ENCODE measurements at places on chromosomes 4 and X.

GRCh38 chrX:334971-335757, 16.6 kb upstream of the GTPBP6 start:
- no peak for DNase-seq

DNA sequence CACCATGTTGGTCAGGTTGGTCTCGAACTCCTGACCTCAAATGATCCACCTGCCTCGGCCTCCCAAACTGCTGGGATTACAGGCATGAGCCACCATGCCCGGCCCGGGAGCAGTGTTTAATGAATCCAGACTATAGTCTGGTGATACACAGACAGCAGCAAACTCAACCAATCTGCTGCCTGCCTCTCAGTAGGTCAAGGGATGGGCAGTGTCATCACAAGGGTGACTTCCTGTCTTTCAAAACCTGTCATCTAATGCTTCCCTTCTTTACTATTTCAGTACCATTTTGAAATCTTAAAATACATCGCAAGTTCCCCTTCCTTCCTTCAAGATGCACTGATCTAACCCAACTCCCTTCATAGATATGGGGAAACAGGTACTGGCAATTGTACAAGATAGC, 8.4 kb downstream of the RPL39 start:
- no peak for DNase-seq

DNA sequence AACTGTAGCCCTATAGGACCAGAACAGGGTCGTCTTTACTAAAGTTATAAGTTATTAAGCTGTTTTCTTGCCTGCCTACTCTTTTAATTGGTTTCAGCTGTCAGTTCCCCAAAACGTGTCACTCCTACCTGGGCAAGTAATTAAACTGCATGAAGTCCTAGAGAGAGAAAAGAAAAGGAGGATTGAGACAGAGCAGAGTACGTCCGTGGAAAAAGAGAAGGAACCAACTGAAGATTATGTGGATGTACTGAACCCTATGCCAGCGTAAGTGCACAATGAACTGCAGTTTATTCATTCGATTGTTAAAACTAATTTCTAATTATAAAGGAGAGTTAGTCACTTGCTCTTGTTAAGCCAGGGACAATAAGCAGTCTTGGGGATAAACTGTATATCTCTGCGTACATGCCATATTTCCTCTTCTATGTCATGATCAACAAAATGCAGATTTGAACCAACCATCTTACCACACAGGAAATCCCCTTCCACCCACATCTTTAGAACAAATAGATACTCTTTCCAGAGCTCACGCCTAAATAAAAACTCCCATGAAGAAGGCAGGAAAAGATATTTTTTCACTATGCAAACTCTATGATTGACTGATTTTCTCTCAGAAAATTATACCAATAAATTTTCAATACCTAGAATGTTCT, 22.8 kb downstream of the STAP1 start:
- DNase-seq, result no peak

- DNase-seq, result no peak
Observed at GRCh38 chr4:176788971-176789370, 3.8 kb downstream of the VEGFC start.

DNA sequence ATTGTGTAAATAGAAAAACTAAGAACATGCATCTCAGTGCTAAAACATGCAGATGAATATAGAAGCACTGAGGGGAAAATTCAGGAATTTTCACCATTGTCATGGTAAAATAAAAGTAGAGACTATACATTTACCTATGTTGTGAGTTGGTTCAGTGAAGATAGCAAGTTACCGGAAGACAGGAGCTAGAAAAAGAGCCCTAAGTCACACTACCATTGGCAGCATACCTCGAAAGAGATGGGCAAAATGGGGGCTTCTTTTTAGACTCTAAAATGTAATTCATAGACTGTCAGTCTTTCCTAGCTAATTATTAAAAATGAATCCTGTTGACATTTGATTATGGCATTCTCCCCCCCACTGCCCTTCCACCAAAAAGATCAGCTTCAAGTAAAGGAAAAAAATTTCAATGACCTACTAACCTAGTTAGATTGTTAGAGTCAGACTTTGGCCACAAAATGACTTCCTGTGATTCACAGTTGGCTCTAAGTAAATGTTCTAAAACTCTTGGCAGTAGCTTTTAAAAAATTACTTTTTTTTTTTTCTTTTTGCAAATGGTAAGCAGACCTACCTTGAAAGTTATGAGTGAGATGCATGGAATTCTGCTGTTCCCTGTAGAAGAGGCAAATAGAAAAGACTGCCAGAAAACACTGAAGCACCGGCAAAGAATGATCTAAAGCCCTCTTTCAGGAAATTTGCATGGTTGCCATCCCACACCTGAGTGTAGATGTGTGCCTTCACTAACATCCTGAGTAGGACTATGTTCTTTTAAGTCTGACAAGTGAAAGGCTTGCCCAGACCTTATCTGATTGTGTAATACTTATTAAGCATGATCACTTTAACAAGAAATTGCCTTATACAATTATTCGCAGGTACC, 26.4 kb upstream of the ARSJ start:
- DNase-seq, result no peak

DNA sequence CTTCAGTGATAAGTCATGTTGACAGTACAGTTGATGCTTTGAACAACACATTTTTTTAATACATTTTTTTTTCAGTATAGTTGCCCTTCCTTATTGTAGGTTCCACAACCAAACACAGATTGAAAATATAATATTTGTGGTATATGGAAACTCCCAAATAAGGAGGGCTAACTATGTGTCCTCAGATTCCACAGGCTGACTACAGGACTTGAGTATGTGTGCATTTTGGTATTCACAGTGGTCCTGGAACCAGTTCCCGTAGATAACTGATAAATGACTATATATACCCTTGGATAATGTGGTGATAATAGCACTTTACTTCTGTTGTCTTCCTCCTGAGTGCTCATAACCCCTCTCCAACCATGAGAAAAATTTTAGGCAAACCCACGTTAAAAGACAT, 111.6 kb upstream of the NUDT6 start:
- DNase-seq, result no peak

GRCh38 chr4:71526637-71527406, 188.0 kb downstream of the SLC4A4 start:
- no peak for DNase-seq

DNA sequence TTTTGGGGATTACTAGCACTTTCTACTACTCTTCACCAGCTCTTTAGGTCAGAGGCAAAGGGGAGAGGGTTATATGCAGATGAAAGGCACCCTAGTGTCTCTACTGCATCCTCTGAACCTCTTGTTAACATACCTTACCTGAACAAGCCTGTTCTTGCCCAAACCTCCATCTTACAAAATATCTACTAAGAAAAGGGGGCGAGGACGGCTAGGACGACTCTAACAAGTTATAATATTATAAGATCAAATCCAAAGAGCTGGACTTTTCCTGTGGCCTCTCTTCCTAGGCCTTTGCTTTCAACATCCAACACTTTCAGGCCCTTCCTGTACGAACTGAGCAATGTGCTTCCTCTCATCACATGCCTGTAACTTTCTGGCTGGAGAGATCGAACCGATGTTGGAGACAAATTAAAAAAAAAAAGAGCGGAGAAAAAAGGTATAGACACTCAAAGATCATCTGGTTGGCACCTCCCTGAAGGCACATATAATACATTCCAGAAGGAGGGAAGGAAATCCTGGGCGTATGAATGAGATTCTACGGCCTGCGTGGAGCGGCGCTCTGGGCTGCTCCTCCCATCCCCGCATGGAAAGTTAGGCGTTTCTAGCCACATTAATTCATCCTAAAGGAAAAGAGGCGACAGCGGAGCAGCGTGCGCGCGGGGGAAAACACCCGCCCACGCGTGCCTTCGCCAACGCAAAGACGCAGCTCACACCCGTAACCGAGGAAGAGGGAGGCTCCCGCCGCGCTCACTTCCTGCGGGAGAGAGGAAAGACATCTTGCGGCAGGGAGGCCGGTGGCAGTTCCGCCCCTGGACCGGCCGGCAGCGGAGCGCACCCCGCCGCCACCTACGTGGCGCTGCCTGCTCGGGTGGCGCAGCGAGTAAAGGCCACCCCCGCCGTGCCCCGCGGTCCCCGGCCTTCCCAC, 808 bp downstream of the PRDM5 start:
- no peak for DNase-seq

GRCh38 chr4:6352031-6352692, 82.5 kb downstream of the WFS1 start:
- DNase-seq, result no peak

GRCh38 chr4:76657443-76657842, 222.4 kb downstream of the SHROOM3 start:
- DNase-seq, result no peak

GRCh38 chrX:73930300-73930699, 367.3 kb downstream of the CHIC1 start:
- DNase-seq, result no peak

DNA sequence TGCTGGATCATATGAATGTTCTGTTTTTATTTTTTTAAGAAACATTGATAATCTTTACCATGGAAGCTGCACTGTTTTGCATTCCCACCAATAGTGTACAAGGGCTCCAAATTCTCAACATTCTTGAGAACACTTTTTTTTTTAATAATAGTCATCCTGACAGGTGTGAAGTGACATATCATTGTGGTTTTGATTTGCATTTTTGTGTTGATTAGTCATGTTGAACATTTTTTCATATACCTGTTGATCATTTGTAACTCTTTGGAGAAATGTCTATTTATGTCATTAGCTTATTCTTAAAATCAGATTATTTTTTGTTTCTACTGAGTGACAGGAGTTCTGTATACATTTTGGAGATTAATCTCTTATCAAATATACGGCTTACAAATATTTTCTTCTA, 408.5 kb downstream of the GLUD2 start:
- no peak for DNase-seq

- DNase-seq, result no peak
Observed at GRCh38 chrX:124347242-124347641, 879 bp downstream of the SH2D1A start.

DNA sequence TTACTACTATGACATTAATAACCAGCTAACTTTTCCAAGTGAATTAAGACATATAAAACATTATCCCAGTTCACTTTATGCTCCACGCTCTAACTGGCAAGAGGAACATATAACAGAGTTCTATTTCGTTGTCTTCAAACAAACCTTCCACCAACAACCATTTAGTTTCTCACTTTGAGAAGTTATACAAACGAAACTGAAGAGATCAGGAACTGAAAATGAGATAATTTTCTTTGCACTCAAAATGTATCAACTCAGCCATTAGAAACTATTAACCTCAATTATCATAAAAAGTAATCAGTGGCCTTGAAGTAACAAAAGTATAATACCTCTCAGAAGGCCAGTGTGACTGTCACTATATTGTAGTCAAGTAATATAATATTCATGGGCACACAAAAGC, 70.1 kb downstream of the CHM start:
- DNase-seq, result no peak

DNA sequence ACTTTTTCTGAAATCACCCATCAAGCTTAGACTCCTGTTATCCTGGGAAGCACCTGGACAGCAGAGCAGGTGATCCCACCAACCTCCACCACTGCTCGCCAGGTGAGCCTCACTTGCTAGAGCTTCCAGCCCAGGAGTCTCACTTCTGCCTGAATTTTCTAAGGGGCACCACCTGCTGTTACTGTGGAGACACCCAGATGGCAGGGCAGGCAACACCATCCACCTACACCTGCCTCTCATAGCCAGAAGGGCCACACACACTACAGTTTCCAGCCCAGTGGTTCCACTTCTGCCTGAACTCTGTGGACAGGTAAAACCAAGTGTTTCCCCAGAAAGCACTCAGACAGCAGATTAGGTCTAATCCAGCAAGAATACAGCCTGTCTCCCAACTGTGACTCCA, 262.0 kb downstream of the ARAP2 start:
- DNase-seq, result no peak

DNA sequence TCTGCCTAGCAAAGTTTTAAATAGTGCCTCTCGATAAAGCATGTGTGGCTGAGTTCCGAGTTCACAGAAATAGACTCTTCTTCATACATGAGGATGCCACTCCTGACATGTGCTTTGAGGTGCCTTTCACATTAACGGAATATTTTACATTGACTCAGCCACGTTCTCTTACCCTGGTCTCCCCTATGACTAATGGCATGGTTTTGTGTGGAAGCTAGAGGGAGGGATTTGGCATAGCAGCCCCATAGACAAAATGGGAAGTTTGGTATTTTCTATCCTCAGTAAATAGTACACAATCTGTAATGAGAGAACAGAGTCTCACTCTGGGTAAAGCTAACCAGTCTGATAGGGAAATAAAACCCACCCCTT, 68.9 kb downstream of the PCDH19 start:
- no peak for DNase-seq

GRCh38 chrX:139081965-139082364, 370.4 kb upstream of the FGF13 start:
- DNase-seq, result no peak

- DNase-seq, result no peak
Observed at GRCh38 chr4:69896530-69897116, 34.2 kb upstream of the CSN1S1 start.

DNA sequence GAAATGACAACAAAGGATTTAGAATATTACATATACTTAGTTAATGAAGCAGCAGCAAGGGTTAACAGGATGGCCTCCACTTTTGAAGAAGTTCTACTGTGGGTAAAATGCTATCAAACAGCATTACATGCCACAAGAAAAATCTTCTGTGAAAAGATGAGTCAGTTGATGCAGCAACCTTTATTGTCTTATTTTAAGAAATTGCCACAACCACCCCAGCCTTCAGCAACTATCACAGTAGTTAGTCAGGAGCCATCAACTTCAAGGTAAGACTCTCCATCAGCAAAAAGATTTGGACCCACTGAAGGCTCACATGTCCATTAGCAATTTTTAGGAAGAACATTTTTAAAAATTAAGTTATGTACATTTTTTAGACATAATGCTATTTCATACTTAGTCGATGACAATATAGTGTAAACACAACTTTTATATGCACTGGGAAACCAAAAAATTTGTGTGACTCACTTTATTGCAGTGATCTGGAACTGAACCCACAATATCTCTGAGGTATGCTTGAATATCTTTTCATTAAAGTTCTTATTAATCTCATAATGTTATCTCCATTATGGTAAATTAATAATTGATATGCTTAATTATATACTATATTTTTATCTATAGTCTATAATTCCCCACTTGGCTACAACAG, 81.2 kb downstream of the SPCS3 start:
- DNase-seq, result no peak

DNA sequence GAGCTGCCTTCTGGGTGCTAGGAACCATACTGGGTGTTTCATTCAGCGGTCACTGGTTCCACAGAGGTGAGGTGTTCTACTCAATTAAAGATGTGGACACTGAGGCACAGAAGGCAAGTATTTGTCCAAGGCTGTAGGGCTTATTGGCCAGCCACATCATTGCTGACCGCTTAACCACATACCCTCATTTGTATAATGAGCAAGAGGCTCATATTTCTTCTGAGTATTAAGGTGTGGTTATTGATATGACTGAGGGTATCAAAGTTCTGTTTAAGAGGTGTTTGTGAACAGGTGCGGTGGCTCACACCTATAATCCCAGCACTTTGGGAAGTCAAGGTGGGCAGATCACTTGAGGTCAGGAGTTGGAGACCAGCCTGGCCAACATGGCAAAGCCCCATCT, 14.3 kb downstream of the RNF4 start:
- no peak for DNase-seq

- no peak for DNase-seq
Observed at GRCh38 chrX:65607070-65607742, 60.2 kb upstream of the MSN start.
